K562 (cell line): ENCODE measurements at places on chromosomes 5 and 9. TPM values are rescaled to one million over a fixed set of nuclear protein-coding genes. Genes with fewer than 3 reads are reported as not detected.

DNA sequence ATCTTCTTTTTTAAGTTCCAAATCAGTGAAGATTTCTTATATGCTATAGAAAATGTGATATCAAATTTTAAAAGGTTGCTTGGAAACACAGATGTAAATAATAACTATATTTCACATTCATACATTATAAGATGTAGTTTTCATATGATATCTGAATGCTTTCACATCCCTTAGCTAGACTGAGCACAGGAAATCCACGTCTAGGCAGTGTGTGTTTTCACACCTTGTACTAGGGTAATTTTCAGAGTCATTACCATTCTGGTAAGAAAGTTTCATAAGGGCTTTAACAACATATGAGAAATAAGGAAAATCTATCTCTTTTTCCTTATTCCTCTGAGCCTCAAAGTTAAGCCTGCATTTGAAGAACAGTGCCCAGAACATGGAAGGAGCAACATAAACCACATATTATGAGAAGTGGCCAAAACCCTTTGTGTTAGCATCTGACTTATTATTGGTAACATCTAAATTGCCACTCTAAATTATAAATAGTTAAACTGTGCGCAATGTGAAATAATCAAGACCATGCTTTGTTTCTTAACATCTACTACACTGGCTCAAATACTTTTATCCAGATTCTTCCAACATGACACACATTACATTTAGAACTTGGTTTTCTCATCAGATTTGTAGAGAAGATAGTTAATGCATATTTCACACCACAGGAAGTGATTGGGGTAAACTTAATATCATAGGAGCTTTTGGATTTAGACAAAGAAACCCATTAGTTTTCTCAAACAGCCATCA, 113.3 kb downstream of the PPP2R2B start:
- DNase-seq, result no peak

DNA sequence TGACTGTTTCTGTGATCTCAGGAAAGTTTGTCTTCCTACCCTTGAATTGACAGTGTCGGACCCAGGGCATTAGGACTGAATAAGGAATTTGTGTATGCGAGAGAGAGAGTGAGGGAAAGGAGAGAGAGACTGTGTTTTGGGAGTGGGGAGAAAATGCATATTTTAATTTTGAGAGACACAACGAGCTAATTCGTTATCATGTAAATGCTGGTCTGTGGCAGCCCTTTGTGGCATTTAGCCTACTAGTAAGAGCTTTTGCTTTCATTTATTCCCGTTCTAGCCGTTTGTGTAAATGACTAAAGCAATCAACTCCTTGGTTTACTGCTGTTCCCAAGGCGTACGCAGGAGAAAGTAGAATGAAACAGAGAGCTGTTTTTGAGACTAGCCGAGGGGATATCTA, 79.8 kb upstream of the MAMDC2 start:
- no peak for DNase-seq

DNA sequence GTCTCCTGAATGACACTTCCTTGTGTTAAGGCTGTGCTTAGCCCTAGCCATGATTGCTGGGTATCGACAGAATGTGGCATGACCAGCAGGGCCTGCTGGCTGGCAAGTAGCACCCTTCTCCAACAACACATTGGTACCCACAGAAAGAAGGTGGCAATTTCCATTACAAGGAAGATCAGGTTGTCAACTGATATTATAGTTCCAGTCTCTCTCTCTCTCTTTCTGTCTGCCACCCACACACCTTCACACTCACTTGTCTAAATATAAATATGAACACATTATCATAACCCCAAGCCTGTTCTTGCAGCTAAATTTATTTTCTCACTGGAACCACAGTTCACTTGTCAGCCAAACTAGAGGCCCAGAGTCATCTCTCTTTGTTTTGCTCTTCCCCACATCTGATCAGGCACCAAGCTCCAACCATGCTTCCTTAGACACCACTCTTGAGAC, 408.1 kb upstream of the PIK3R1 start:
- no peak for DNase-seq

- no peak for DNase-seq
Observed at GRCh38 chr5:107300721-107301327, 369.9 kb downstream of the EFNA5 start.

Gene SPINK6
- total RNA-seq, result not detected in 2 replicates

DNA sequence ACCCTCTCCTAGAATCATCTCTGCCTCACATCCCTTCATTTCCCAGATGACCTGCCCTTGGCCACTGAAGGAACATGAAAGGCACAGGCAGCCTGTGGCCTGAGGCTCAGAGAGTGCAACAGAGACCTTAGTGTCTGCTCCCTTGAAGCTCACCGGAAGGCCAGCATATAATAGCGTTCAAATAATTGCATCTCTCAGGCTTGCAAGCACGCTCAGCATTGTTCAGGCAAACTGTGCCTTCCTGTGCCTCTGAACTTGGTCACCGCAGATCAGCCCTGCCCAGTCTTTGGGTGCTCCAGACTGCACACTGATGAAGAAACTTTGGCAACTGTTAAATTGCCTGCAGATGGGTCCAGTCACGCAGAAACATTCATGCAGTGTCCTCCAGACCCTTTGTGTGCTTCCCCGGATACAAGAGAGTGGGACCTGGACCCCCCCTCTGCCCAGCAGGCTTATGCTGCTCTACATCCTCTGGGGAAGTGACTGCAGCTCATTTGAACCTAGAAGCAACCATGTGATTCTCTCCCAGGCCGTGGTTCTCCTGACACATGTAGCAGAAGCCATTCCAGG, 216.0 kb upstream of the ANKRD55 start:
- DNase-seq, result no peak

DNA sequence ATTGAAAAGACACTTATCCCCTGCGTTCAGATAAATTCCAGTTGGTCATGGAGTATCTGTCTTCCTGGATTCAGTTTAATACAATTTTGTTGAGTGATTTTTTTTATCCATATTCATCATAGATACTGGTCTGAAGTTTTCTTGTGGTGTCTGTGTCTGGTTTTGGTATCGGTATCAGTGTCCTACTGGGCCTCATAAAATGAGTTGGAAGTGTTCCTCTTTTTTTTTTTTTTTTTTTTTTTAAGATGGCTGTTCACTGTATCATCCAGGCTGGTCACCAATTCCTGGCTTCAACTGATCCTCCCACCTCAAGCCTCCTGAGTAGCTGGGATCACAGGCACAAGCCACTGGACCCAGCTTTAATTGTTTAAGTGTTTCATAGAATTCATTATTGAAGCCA, 2.9 kb upstream of the CAMSAP1 start:
- no peak for DNase-seq

Gene FBP2
- not detected in 2 replicates for total RNA-seq

DNA sequence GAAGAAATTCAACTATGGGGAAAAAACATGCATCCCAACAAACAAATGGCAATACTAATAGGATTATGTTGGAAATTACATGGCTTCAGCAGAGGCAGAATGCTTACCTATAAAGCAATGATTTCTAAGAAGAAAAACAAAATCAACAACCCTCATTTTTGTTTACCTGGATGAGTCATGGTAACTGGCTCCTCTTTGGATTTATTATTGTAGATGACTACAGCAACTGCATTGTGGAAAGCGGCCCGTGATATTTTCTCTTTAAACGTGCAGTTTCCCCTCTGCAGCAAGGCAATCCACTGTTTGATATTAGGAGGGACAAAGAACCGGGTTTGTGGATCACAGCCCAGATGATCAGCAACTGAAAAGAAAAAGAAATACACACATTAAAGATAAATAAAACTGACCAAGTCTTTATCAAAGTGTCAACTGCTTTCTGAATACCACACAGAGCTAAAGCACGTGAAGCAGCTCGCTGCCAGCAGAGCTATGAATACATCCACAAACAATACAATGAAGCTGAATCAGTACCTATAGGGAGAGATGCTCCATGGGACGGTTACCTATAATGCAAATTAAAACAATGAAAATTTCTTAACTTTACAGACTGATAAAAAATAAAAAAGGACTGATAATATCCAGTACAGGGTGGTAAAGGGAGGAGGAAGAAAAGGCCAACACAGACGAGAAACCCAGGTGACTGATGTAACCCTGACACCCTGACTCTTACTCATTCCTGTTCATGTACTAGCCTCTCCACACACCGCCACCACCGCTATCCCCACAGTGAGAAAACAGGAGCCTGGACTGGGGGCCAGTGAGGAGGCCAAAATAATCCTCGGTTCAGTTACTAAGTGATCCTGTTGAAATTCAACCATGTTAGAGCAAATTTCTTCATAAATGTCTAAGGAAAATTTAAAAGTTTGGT, 31.0 kb downstream of the RNF130 start:
- DNase-seq, result no peak

DNA sequence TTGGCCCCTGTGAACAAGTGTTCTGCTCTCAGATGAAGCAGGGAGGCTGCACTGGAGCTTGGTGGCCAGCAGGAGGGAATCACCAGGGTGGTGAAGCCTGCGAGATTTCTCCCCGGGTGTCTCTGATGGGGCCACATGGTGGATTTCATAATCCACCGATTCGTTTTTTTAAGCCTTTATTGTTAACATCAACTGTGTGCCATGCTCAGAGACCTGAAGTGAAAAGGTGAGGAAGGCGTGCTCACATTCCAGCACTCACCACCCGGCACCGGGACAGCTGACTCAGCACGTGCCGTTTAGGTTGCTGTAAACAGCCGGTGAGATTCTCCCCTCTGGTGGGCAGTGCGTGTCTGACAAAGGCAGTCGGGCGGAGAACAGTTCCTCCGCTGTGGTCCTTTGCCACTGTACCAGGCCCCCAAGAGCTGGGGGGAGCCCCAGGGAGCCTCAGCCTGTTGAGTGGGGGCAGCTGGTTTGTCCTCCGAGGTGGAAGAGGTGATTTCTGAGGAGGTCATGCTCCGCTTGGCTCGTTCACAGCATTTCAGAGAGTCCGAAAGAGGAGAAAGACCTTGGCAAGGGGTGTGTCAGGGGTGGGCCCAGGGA, 12.7 kb upstream of the AHRR start:
- DNase-seq, result no peak

DNA sequence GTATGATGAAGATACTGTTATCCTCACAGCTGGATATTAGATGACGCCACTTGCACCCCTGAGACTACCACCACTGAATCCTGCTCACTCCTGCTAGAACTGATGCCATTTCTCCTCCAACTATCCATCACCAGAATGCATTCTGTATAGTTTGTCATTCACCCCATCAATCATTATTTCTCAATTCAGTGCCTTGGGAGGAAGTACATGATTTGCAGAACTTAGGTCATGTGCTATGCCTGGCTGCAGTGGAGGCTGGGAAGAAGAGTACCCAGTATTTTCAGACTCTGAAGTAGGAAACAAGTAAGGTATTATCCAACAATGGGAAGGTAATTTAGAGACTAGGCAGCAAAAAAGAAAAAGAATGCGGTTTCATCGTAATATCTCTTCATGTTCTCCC, 26.2 kb upstream of the HSD17B4 start:
- no peak for DNase-seq

Gene ARHGAP26
- total RNA-seq, result 0.92 and 1.1 TPM in 2 replicates

DNA sequence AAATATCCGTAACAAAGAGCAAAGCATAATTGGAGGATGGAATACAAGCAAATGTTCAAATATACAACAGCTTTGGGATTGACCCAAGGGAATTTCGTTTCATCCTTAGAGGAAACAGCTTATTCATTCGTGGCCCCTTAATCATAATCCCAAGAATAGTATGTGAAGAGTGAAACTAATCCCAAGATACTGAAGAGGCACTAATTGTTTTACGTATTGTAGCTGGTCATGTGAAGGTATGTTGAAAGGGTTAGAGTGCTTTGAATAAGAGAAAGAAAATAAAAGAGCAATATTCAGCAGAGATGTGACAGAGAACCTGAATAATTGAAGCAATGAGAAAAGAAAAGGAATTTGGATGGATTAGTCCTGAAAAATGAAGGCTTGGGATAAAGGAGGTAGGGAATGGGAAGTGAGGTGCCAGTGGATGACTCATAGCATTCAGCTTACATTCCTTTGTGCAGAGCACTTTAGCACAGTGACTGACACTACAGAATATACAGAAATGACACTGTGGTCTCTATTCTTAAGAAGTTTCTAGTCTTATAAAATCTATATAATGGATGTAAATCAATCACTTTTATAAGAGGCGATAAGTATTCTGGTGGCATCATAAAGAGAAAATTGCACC, 221.9 kb downstream of the TLR4 start:
- no peak for DNase-seq

DNA sequence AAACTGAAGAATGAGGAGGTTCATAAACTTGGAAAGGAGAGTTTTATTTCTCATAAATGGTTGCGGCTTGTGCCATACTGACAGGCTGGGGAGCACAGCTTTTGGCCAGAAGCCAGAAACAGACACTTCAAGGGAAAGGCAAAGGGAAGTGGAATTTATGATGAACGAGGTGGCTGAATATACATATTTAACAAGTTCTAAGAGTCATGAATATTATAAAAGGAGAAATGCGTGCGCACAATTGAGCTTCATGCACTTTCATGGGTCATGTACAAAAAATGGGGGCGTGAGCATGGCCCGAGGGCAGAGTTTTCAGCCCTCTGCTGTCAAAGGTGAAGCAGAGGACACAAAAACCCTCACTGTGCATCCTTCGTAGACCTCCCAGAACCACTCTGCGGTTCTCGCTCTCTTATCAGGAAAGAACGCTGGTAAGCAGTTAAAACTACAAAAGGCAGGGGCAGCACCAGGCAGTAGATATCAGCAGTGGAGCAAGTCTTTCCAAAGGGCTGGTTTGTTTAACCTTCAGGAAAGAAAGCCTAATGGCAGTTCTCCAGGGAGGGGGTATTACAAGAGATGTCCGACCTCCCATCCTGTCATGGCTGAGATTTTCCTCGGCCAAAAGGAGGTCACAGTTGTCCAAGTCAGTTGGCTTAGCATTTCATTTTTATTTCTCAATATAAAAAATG, 29.0 kb downstream of the AUH start:
- DNase-seq, result no peak

Gene SPATA31A7
- 0.04 and 0.11 TPM in 2 replicates for total RNA-seq

DNA sequence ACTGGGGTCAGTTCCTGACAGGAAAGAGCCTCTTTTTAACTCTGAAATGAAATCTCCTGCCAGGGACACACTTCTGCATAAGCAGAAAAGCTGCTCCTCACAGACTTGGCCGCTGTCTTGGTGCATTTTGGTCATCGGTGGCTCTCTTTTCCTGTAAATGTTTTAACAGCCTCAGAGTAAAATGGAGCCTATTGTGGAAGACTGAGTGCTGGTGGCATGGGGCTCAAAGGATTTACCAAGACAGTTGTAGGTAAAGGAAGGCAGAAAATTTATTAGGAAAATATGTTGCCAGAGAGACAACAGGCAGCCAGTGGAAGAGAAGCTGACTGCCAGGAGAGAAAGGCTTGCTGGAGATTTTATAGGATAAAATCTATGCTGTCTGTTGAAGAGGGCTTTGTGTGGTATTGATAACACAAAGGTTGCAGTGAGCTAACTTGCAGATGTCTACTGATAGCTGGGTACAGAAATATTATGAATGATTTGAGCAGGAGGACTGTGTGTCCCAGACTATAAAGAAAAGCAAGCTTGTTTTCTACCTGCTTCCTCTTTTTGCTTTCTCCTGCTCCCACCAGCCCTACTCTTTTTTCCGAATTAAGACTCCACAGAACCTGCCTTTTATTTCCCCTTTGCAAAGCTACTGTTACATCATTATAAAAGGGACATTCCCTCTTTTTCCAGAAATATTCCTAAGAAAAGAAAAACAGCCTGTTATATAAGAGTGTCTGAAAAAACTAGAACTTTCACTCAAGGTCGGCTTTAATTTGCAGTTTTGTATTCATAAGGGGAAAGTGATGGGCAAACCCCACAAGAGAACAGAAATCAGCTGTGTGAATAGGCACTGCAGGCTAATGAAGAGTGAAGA, 27.9 kb upstream of the IFNA14 start:
- no peak for DNase-seq
